ENCODE measurements at places on chromosomes 16 and 17.

DNA sequence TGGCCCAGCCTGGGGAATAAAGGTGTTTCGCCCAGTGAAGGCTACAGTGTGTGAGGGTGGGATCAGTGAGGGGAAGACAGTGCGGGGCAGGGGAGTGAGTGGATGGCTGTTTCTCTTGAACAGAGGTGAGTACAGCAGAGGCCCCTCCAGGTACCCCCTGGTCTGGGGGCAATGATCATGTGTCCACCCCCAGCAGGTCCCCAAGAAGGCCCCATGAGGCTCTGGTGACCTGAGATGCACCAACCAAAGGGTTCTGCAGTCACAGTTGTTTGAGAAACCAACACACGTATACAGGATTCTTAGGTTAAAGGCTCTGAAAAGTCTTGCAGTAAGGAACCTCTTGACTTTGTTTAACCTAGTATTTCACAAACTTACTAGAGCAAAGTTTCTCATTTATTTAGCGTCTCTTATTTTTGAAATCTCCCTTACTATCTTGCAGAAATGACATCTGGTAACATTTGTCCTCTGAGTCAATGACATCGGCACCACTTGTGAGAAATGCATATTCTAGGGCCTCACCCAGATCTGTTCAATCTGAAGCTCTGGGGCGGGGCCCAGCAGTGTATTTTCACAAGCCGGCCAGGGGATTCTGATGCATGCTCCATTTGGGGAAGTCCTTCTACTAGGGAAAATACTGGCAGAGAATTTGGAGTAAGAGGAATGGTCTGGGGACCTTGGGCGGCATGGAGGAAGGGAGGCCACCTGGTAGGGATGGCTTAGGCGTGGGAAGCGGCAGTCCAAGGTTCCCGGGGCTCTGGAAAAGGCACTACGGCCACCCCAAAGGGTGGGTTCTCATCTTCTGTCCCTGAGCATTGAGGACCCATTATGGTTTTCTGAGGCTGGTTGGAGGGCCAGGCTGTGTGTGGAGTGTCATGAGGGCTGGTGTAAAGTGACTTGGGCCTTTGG lies 217.3 kb downstream of the NTN1 start:
- DNase-seq, result no peak

- no peak for DNase-seq
Observed at GRCh38 chr17:77521076-77521475, 380.3 kb downstream of the SEC14L1 start.

GRCh38 chr16:8626946-8627345 lies 5.4 kb downstream of the METTL22 start:
- no peak for DNase-seq

GRCh38 chr16:4011225-4011939 lies 104.9 kb downstream of the ADCY9 start:
- no peak for DNase-seq

GRCh38 chr17:71935341-71935740 lies 185.5 kb upstream of the SOX9 start:
- DNase-seq, result no peak

GRCh38 chr17:75778861-75779249 lies 5.8 kb upstream of the UNK start:
- no peak for DNase-seq

- no peak for DNase-seq
Observed at GRCh38 chr17:29194669-29195068, 14.5 kb upstream of the MYO18A start.

DNA sequence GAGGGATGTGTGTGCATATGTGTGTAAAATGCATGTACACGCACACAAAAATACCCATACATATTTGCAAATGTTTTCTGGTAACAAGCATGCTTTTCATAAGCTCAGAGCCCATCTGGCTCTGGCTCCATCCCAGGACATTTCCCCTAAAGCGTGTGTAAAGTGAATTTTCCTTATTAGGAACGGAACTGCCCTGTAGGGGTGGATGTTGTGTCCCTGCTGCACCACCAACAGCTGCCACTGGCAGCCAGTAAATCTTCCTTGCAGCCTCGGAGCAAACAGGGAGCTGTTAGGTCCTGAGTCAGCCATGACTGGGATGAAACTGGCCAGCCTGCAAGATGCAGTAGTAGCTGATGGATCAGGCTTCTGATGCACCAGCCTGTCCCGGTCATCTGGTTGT lies 393.5 kb downstream of the UTP18 start:
- DNase-seq, result no peak

DNA sequence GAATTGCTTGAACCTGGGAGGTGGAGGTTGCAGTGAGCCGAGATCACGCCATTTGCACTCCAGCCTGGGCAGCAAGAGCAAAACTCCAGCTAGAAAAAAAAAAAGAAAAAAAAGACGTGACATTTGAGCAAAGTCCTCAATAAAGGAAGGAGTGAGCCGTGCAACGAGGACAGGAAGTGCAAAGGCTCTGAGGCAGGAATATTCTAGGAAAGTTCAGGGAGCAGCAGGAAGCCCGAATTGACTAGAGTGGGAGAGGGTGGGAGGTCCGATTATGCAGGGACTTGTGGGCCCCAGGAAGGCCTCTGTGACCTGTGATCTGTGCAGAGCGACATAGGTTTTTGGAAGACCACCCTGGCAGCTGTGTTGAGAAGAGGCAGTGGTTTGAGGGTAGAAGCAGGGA lies 8.6 kb upstream of the LASP1NB start:
- DNase-seq, result no peak

DNA sequence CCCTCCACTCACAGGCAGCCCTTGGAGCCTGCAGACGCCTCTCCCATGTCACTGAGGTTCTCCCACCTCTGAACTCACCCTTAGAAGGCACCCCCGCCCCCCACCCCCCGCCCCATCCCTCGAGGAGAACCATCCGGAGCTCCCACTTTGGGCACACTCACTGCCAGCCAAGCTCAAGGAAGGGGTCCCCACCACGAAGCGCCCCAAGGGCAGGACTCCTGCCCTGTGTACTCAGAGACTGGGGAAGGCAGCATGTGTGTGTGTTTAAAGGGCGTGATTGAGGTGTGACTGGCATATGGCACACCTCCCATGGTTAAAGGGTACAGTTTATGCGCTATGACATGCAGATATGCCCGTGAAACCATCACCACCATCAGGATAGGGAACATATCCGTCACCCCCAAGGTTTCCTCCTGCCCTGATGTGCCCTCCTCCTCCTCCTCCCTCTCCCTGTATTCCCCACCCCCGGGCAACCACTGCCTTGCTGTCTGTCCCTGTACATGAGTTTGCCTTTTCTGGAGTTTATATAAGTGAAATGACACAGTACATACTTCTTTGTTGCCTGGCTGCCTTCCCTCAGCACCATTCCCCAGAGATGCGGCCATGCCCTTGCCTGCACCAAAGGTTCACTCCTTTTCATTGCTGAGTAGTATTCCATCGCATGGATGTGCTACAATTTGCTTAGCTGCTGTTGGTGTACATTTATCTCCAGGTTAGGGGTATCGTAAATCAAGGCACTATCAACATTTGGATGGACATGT lies 14.0 kb upstream of the RBFOX3 start:
- no peak for DNase-seq

GRCh38 chr17:38703742-38704605 lies 1.1 kb upstream of the MLLT6 start:
- DNase-seq, result no peak

- DNase-seq, result no peak
Observed at GRCh38 chr17:77898521-77899434, 59.7 kb upstream of the TNRC6C start.

DNA sequence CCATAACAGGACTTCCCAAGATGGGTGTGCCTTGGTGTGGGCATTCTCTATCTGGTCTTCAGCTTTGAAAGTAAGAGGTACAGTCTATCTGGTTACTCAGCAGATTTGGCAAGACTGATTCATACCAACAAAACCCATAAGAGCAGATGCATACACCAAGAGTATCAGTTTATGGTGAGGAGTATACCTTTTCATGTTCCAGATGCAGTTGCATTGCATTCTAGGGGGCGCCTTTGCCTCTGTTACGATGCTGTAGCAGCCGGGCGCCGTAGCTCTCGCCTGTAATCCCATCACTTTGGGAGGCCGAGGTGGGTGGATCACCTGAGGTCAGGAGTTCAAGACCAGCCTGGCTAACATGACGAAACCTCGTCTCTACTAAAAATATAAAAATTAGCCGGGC lies 31.1 kb upstream of the CARMIL2 start:
- DNase-seq, result no peak

DNA sequence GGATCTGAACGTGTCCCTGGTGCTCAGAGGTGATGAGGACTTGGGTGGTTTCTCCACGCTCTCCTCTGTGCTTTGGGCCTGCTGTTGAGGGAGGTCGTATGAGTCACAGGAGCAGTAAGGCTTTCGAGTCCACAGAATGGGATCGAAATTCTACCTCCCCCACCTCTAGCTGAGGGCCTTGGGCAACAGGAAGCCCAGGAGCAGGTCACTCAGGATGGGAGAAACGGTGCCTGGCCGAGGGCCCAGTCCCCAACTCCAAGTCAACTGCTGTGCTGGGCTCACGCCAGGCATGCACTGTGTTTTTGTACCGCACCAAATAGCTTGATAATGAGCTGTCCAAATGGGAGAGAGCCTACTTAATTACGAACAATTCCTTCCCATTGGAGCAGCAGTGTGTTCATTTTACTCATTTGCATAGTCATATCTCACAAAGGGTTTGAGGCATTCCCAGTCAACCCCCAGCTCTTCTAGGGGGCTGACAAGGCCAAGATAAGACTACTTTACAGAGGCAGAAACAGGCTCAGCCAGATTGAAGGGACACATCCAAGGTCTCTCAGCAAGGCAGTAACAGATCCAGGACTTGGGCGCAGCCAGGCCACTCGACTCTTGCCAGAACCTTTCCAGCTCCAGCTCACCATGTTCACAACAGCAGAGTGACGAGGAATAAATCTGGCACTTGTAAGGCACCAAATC lies 53.6 kb downstream of the WNT3 start:
- no peak for DNase-seq

DNA sequence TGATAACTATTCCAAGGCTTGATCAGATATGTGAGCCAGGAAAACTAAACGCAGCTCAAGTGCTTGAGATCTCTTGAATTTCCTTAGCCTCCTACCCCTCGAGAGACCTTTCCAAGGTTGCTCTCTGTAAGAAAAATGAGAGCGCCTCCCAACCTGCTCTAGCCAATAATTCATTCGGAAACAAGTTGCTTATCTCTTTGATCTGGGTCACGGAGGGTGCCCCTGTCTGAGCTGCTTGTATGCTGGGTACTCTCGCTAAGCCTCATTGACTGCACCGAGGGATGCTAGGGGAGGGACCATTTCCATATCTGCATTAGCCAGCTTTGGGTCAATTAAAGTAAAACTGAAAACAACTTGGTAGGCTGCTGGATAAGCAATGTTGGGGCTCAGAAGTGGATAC lies 70.1 kb upstream of the SHISA6 start:
- no peak for DNase-seq

DNA sequence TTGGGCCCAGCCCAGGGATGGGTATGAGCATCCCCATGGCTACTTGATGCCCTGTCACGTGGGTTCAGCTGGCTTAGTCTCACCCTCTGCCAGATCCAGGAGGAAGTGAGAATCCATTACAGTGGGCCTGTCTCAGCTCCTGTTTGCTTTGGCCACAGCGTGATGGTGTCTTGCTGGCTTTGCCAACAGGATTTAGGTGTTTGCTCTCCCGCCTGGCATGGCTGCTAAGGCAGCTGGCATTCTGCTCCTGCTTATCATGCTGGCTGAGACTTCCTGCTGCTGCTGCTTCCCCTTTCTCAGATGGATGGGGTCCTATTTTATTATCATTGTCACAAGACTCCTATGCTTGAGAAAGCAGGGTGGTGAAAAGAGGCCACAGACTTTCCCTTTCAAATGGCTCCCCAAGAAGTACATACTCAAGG lies 28.3 kb upstream of the HOXB13 start:
- no peak for DNase-seq

DNA sequence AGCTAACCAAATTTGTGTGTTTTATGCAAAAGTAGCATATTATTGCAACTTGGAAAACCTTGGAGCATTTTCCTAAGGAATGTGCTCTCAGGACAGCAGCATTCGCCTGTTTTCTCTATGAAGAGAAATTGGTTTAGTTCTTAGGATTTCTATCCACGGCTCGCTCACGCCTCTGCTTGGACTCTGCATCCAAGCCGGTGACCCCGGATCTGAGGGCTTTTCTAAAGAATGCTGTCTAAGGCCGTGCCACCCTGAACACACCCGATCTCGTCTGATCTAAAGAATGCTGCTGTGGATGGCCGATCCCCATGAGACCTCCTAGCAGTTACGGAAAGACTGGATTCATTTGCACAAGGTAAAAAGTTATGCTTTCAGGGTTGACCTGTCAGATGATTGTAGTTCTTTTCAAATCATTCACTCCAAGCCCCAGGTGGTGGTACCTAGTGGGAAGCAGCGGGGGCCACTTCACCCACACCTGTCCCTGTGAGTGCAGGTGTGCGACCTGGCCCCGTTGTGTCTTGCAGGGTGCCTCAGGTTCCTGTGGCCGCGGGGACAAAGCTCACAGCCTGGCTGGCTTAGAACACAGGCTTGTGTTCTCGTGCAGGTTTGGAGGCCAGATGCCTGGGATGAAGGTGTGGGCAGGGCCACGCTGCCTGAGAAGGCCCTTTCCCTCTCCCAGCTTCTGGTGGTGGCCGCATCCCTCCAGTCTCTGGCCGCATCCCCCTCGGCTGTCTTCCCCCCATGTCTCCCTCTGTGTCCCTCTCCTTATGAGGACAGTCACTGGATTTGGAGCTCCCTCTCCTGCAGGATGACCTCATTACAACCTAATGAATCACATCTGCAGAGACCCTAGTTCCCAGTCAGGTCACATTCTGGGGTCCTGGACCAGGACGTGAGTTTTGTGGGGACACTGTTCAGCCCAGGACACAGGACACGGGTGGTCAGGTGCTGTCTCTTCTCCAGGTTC lies 71.1 kb downstream of the BANP start:
- no peak for DNase-seq

- DNase-seq, result no peak
Observed at GRCh38 chr16:48393485-48394354, 8.5 kb upstream of the SIAH1 start.

GRCh38 chr16:58128181-58128631 lies 975 bp downstream of the CFAP20 start:
- DNase-seq, result no peak

DNA sequence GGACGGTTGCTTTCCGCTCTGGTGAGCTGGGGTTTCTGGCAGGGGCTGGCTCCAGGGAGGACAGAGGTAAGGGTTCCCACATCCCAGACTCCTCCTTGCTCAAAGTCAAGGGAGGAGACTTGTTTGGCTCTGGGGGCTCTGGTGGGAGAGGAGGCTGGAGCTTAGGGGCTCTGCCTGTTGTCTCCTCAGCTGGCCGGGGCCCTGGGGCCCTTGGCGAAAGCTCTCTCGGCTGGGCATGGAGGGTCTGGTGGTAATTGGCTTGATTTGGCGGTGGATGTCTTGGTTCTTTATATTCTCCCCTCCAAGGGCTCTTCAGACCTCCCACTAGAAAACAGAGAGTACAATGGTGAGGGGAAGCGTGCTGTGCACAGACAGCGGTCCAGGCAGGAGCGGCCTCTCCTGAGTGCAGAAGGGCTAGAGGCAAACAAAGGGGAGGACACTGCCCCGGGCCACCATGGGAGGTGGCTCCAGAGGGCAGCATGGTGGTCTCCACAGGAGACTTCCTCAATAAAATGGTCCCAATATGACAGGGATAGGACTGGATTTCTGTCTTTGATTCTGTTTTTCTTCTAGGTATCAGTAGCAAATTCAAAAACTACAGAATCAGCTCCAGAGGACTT lies 5.7 kb upstream of the SPATA32 start:
- DNase-seq, result no peak
